ENCODE measurements at places on chromosomes 1 and 21.

DNA sequence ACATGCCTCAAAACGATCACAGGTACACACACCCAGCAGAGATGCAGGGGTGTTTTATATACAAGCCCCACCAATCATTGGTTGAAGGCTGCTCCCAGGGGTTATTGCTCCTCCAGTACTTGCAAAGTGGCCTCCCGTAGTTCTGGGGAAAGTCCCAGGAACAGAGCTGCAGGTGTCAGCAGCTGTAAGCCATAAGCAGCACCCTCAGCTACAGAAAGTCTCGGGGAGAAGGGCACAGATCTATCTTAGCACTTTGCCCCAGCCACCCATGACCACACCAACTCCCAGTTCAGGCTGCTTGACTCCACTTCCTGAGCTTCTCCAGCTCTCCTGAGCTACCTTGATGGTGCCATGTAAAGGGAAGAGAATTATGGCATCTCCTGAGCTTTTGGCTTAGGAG lies 222.7 kb upstream of the GJB5 start:
- no peak for DNase-seq

- DNase-seq: no peak
These were observed 30.2 kb downstream of the PLA2G4A start for GRCh38 chr1:186858923-186859322.

GRCh38 chr21:36735201-36735515 lies 36.2 kb downstream of the SIM2 start:
- DNase-seq: no peak

DNA sequence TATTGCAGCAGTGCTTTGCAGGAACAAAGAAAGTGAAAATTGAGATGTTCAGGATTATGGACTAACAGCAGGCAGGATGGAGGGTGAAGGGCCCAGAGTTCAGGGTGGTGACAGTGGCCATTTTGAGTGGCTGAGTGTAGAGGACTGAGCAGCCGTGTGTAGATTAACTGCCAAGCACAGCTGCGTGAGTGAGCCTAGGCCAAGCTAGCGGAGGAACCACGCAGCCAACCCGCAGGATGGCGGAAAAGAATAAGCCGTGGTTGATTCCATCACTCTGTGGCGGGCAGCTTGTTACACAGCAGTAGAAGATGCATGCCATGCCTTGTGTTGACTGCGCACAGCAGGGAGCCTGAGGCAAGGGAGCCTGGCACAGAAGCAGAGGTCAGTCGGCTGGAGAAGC lies 102.5 kb upstream of the KIF26B start:
- DNase-seq: no peak

GRCh38 chr1:248857749-248858095 lies 1.2 kb downstream of the ZNF692 start:
- no peak for DNase-seq

GRCh38 chr1:114263343-114263742 lies 109.7 kb upstream of the SYT6 start:
- DNase-seq: no peak

- no peak for DNase-seq
These were observed 30.7 kb downstream of the DMBX1 start for GRCh38 chr1:46520063-46520911.

- DNase-seq: no peak
These were observed 95.3 kb downstream of the ABCA4 start for GRCh38 chr1:94025383-94026340.

- DNase-seq: no peak
These were observed 898.8 kb upstream of the NEGR1 start for GRCh38 chr1:73181190-73181540.

DNA sequence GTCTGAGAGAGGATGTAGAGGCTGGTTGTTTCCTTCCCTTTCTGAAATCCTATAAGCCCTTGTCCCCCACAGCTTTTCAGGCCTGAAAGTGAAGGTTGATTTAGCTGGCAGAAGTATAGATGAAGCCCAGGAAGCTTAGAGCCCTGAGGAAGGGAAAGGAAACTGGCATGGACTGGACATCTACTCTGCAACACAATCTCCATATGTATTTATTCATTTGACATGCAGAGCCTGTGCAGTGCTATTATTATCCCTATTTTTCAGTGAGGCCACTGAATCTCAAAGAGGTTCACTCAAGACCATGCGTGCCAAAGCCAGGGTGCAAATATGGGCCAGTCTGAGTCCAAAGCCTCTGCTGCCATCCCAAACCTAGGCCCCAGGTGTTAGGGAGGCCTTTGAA lies 78.5 kb upstream of the KCND3 start:
- DNase-seq: no peak

DNA sequence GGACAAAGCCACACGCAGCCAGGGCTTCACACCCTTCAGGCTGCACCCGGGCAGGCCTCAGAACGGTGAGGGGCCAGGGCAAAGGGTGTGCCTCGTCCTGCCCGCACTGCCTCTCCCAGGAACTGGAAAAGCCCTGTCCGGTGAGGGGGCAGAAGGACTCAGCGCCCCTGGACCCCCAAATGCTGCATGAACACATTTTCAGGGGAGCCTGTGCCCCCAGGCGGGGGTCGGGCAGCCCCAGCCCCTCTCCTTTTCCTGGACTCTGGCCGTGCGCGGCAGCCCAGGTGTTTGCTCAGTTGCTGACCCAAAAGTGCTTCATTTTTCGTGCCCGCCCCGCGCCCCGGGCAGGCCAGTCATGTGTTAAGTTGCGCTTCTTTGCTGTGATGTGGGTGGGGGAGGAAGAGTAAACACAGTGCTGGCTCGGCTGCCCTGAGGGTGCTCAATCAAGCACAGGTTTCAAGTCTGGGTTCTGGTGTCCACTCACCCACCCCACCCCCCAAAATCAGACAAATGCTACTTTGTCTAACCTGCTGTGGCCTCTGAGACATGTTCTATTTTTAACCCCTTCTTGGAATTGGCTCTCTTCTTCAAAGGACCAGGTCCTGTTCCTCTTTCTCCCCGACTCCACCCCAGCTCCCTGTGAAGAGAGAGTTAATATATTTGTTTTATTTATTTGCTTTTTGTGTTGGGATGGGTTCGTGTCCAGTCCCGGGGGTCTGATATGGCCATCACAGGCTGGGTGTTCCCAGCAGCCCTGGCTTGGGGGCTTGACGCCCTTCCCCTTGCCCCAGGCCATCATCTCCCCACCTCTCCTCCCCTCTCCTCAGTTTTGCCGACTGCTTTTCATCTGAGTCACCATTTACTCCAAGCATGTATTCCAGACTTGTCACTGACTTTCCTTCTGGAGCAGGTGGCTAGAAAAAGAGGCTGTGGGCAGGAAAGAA lies 8.1 kb downstream of the PSRC1 start:
- DNase-seq: no peak

GRCh38 chr1:10514490-10515235 lies 39.9 kb downstream of the PEX14 start:
- no peak for DNase-seq

DNA sequence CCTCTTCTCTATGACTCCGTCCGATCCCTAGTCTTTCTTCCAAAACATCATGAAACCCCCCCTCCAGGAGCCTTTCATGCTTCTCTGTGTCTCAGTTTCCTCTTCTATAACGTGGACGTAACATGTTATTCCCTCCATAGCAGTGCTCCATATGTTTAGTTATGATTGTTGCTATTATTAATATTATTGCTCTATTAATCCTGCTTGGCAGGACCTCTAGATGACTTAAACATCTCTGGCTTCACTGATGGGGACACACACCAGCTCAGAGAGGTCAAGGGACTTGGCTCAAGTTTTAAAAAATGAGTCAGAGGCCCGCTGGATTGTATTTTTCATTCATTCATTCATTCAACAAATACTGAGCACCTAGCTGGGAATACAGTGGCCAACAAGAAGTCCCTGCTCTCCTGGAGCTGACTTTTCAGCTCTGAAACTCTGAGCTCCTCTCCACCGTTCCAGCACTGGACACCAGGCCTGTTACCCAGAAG lies 404 bp upstream of the CPLANE2 start:
- no peak for DNase-seq

DNA sequence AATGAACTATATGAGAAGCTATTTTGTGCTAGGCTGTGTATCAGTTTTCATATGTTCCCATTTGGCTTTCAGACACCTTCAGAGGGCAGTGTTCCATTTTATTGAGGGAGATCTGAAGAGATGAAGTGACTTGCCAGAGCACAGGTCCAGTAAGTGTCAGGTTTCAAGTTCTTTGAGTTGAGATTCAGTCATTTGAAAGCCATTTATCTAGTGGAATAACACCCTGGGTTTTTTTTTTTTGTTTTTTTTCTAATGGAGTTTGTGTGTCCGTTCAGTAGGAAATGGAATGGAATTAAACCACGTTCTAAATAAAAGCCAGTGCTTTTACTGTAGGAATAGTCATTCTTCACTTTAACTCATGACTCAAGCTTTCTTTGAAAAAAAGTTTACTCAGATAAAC lies 652.9 kb upstream of the USP24 start:
- DNase-seq: no peak
